ENCODE measurements at places on chromosomes 6 and 20. TPM values are rescaled to one million over a fixed set of nuclear protein-coding genes. Genes with fewer than 3 reads are reported as not detected.

Gene UST
- 1.3 TPM for total RNA-seq

Gene PRSS35
- total RNA-seq, result not detected

Gene SNAI1
- total RNA-seq, result 1.1 TPM

Gene VPS16
- total RNA-seq, result 39.9 TPM

Gene MYLK2
- total RNA-seq, result 0.11 TPM

Gene RAB44
- 0.05 TPM for total RNA-seq

Gene RIPOR3
- total RNA-seq, result 0.21 TPM

Gene AVP
- total RNA-seq, result not detected

Gene MEP1A
- not detected for total RNA-seq

Gene SYNGAP1
- 18.6 TPM for total RNA-seq

Gene HLA-DRA
- total RNA-seq, result 18.4 TPM

Gene FAM209B
- 1.5 TPM for total RNA-seq

Gene ABCF1
- total RNA-seq, result 167 TPM

Gene LHFPL5
- total RNA-seq, result not detected

Gene BEND3
- total RNA-seq, result 11.1 TPM

Gene RARS2
- 16.8 TPM for total RNA-seq

Gene AARS2
- total RNA-seq, result 29.8 TPM

Gene RFX6
- not detected for total RNA-seq

Gene CST5
- not detected for total RNA-seq

Gene TSBP1
- total RNA-seq, result not detected

Gene MYB
- 13.9 TPM for total RNA-seq

Gene WFDC12
- total RNA-seq, result not detected

Gene MYL9
- 1.2 TPM for total RNA-seq

Gene SIRPD
- not detected for total RNA-seq

Gene BTN1A1
- 0.10 TPM for total RNA-seq

Gene CCDC28A
- total RNA-seq, result 8.4 TPM

Gene SLC22A16
- not detected for total RNA-seq

Gene NKX2-4
- total RNA-seq, result not detected

Gene PTCRA
- total RNA-seq, result not detected

Gene C6orf58
- not detected for total RNA-seq

Gene SLC13A3
- total RNA-seq, result 0.08 TPM

Gene CPXM1
- 3.8 TPM for total RNA-seq

Gene TTK
- total RNA-seq, result 10.9 TPM

Gene CRISP3
- not detected for total RNA-seq

Gene EPHA7
- total RNA-seq, result not detected

Gene TMEM244
- not detected for total RNA-seq

Gene C6orf163
- 0.71 TPM for total RNA-seq

Gene TPD52L1
- 0.65 TPM for total RNA-seq

Gene SCRT2
- total RNA-seq, result not detected

Gene SCAND1
- 59.5 TPM for total RNA-seq

Gene BPIFB2
- not detected for total RNA-seq

Gene MUCL3
- not detected for total RNA-seq

Gene SLC17A1
- not detected for total RNA-seq

Gene PNPLA1
- total RNA-seq, result 0.13 TPM

Gene BMP7
- total RNA-seq, result 0.08 TPM

Gene STX11
- 31.8 TPM for total RNA-seq

Gene SLC22A3
- total RNA-seq, result 0.13 TPM

Gene APCDD1L
- not detected for total RNA-seq

Gene DCDC2
- not detected for total RNA-seq

All from activated T-cell treated with anti-CD3 and anti-CD28 coated beads, Interleukin-2, amount 50 U/mL, for 4 hours (primary cell).